ENCODE measurements at places on chromosomes 5 and 9.

DNA sequence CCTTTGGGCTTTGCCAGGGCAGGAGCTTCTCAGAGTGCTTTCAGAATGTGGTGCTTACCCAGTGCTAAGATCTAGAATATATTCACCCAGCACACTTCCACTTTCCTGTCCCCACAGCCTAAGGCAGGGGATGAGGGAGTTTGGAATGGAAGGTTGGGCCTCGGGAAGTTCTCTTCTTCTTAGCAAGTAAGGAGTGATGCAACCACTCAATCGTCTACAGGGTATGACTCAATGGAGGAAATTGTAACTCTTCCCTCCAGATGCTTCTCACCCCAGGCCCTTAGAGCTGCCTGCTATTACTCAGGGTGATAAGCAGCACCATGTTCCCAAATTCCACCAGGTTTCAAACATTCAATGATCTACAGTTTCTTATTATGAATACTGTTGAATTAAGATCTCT is 30.8 kb upstream of the AGGF1 start:
- DNase-seq: no peak

GRCh38 chr9:4020755-4021296 is 279.0 kb downstream of the GLIS3 start:
- DNase-seq: no peak

- DNase-seq: no peak
Measured at GRCh38 chr9:128512820-128513219, 8.3 kb downstream of the GLE1 start.

DNA sequence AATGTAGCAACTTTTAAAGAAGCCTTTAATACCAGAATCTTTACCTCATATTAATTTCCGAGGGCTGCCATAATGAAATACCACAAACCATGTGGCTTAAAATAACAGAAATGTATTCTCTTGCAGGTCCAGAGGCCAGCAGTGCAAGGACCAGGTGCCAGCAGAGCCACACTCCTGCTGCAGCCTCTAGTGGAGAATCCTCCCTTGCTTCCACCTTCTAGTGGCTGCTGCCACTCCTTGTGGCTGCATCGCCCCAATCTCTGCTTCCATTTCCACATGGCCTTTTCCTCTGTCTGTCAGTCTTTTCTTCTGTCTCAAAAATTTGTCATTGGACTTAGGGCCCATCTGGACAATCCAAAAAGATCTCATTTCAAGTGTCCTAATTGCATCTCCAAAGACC is 401.5 kb downstream of the EFNA5 start:
- no peak for DNase-seq

DNA sequence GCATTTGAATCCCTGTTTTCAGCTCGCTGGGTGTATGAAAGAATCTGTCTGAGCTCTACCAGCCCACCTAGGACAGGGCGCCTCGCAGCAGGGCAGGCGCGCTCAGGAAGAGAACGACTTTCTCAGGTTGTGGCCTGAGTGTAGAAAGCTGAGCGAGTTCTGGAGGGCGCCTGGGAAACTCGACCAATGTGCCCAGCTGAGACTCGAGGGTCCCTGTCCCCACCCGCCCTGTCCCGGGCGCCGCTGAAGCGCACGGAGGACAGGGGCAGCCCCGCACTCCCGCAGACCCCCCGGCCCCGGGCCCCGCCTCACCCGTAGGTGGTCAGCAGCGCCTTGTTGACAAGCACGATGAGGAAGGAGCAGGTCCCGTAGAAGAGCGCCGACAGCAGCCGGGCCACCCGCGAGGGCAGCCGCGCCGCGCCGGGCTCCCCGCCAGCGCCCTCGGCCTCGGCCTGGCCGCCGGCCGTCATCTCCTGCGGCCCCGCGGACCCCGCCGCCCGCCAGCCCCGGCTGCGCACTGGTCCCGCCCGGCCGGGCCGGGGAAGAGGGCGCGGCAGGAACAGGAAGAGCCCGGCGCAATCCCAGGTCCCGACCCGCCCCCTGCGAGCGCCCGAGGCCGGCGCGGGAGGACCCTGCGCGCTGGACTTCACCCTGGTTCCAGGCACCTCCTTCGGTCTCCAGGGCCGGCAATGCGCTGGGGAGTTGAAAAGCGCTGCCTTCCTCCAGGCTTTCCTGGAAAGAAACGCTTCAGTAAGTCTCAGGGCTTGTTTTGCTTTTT is at the start of gene SLC35D2:
TSS of gene SLC35D2 (minus strand) at position 547 of the 778 bp plus-strand sequence. CDS start at position 470, 77 bp downstream.
- DNase-seq: peak; percentile 71

DNA sequence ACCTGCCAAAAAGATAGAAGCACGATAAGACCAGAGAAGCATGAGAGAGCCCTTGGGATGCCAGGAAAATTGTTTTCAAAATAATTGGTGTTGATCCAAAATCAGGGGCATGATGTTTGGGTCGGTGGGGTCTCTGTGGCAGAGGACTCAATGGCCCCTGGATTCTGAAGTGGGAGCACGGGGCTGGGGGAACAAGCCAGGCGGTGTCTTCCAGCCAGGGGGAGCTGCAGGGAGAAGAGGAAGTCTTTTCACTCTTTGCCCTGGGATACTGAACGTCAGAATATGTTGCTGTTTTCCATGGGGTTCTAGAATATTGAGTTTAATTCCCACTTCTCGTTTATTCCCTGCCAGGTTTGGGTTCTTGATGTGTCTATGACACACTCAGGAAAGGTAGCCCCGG is 20.4 kb downstream of the TSPAN17 start:
- DNase-seq: no peak

DNA sequence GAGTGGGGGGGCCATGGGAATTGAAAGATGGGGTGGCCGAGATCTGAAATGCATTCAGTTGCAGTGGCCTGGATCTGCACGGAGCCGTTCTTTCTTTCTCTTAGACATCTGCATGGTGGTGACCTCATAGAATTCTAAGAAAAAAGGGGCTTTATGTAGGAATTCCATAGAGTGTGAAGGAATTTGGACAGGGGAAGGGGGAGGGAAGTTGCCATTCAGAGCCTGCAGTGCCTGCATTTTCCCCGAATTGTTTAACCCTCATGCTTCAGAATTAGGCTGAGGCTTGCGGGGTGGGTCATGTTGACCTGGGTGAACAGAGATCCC is 4.9 kb downstream of the NEK6 start:
- no peak for DNase-seq

DNA sequence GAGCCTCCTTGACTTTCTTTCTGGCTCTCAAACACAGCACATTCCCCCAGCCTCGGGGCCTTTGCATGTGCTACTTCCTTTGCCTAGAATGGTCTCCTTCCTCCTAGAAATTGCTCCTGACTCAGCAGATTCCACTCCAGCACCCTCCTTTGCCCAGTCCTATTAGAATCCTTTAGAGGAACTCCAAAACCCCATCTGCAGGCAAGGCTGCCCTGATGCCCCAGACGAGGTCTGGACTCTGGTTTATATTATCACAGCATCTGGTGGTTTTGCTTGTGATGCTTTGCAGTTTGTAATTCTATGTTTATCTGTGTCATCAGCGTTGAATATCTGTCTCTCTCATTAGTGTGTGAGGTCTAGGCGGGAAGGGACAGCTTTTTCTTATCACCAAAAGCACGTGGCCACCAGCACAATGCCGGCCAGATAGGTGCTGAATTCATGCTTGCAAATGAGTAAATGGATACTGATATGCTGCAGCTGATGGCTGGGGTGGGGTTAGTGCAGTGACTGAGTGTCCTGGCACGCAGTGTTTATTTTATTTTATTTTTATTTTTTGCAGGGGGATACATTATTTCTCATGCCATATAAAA is 30.0 kb upstream of the ANKH start:
- DNase-seq: peak; percentile 28

GRCh38 chr9:74078647-74079046 is 418.5 kb upstream of the RORB start:
- DNase-seq: no peak

- no peak for DNase-seq
Measured at GRCh38 chr5:170143091-170143490, 37.4 kb downstream of the FOXI1 start.

DNA sequence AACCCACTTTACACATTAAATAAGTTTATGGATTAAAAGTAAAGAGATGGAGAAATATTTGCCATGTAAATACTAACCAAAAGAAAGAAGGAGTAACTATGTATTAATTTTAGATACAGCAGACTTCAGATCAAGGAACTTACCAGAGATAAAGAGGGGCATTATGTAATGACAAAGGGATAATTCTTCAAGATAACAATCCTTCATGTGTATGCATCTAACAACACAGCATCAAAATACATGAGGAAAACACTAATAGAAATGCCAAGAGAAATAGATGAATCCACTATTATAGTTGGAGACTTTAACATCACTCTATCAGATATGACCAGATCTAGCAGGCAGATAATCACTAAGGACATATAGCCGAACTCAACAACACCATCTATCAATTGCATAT is 149.8 kb upstream of the ANKRD55 start:
- no peak for DNase-seq

- no peak for DNase-seq
Measured at GRCh38 chr5:147037515-147038205, 159.1 kb upstream of the PPP2R2B start.

- DNase-seq: no peak
Measured at GRCh38 chr5:1558944-1559343, 35.2 kb upstream of the LPCAT1 start.

- DNase-seq: no peak
Measured at GRCh38 chr5:125700380-125700861, 722.8 kb upstream of the GRAMD2B start.

GRCh38 chr5:52988335-52989024 is 672 bp upstream of the ITGA2 start:
- no peak for DNase-seq

DNA sequence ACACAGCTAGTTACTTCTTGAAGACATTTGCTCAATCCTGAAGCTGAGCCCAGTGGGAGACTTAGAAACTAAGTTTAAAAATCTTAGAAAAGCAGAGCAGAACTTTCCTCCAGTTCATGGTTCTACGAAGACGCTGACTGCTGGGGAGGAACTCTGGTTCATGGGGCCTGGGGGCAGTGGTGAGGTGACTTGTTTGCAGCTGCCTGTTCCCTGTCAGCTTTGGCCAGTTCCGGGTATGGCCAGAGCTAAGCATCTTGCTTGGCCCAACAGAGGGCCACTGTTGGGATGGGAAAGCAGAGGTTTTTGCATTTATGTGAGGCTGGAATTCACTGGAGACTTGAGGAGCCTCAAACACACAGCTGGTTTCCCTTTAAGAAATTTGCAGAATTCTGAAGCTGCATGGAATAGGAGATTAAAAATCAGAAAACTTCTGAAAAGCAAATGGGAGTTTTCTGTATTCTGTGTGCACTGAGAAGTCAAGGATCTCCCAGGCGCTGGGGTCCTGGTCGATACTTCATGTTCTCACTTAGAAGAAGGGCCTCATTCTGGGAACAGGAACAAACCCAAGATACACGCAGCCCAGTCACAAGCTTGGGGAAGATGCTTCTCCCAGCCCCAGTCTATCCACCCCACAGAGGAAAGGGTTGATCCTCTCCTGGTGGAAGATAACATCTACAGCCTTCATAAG is 10.6 kb upstream of the HMHB1 start:
- no peak for DNase-seq

- no peak for DNase-seq
Measured at GRCh38 chr9:71937070-71937625, 25.7 kb downstream of the C9orf85 start.

- no peak for DNase-seq
Measured at GRCh38 chr5:1105350-1106265, 6.3 kb downstream of the SLC12A7 start.

DNA sequence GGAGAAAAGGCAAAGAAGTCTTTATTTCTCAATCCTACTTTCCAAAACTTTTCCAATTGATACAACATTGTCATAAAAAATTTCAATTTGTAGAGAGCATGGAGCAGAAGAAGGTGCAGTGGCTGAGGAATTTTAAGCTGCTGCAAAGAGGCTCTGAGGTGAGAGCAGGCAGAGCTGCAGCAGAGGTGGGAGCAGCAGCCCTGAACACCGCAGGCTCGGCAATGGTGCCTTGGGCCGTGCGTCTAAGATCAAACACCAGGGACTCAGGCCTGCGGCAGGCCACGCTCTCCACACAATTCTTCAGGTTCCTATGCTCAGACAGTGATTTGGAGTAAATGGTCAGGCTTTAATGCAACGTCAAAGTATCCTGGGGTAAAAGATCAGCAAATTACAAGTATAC is 46.3 kb downstream of the SIL1 start:
- DNase-seq: no peak

DNA sequence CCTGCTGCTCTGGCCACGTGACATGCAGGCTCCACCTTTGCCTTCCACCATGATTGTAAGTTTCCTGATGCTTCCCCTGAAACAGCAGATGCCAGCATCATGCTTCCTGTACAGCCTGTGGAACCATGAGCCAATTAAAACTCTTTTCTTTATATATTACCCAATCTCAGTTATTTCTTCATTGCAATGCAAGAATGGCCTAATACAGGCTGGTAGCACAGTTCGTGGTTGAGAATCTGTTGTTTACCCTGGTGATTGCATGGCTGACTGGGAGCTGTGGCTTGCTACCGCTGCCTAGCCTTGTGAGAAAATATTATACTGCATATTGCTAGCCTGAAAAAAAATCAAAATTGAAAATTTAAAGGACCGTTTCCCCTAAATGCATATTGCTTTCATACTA is 44.8 kb upstream of the PTPN3 start:
- no peak for DNase-seq

DNA sequence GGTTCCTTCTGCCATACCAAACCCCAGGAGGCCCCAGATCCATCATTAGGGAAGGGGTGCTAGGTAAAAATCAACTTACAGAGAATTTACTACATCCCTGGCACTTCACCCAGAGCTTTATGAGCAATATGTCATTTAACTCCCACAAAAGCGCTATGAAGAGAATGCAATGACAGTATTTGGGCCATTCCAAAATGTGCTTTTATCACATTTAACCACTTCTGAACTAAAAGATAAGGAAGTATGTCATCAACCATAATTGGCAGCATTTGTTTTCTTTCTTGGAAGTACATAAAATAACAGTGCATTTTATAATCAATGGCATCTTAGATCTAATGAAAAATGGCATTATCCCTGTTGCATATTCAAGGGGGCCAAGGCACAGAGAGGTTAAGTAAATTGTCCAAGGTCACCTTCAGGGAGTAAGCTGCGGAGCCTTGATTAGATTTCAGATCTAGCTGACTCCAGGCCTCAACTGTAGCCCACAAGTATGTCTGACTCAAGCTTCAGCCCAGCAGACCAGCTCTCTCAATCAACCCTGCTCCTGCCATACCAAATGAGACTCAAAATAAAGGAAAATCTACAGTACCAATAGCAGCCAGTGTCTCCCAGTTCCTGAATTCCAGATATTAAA is 16.5 kb downstream of the SH3TC2 start:
- no peak for DNase-seq

DNA sequence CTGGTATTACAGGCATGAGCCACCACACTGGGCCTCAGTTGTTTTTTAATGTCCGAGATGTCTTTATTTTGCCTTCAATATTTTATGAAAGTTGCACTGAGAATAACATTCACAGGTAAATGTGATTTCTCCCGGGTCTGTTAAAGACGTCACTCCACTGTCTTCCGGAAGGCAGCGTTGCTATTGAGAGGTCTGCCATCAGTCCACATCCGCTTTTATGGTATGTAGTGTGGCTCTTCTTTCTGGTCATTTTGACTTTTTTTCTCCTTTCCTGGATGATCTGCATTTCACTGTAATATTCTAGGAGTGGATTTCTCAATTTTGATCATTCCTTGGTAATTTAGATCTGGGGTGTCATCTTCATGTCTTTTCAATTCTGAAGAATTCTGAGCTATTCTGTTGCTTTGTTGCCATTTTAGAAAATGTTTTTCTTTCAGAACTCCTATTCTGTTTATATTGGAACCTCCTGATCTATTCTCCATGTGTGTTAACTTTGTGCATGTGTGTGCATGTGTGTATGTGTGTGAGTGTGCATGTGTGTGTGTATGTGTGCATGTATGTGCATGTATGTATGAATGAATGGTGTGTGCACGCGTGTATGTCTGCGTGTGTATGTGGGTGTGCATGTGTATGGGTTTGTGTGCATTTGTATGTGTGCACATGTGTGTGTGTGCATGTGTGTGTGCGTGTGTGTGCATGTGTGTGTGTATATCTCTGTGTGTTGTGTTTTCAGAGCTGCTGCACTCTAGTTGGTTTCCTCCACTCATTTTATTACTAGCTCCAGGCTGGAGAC is 1.9 kb upstream of the LCN1 start:
- DNase-seq: no peak

All from left ventricle myocardium inferior (tissue), 1 donor.